Sciatic nerve (tissue), 2 donors: ENCODE measurements at places on chromosomes 2 and 18.

- no peak for DNase-seq
Observed at GRCh38 chr2:143296089-143296488, 166.9 kb downstream of the ARHGAP15 start.

DNA sequence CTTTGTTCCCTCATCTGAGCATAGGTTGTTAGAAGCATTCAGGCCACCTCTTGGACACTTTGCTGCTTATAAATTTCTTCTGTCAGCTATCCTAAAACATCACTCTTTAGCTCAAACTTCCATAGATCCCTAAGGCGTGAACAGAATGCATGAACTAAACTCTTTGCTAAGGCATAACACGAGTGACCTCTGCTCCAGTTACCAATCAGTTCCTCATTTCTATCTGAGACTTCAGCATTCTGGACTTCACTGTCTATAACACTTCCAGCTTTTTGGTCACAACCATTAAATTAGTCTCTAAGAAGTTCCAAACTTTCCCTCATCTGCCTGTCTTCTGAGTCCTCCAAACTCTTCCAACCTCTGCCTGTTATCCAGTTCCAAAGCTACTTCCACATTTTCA lies 8.3 kb upstream of the VWA3B start:
- DNase-seq: no peak

DNA sequence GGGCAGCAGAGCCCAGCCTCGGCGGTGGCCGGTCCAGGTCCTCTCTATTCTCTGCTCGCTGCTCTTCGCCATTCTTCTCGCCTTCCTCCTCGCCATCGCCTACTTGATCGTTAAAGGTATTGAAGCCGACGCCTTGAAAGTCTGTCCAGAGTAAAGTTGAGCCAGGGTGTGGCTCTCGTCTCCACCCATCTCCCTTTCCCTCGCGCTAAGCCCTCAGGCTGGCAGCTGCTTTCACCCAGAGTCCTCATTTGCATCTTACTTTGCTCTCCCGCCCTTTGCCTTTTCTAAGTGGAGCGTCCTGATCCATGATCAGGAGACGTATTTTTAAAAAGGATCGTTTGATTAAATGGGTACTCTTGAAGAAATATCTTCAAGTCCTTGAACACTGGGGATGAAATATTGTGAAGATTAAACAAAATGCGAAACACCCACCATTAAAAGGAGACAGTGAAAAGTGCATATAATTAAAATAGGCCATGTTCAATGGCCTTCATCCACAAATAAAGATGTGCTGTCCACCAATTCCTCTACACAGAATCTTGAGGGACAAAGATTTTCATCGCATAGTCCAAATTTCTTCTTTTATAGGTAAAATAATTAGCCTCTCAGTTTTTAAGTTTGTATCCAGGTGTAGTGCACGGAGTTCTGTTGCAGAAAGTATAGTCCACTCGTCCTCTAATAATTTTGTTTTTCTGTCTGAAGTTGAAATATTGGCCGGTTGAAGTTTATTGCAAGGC lies 657 bp downstream of the ARL6IP6 start:
- no peak for DNase-seq

GRCh38 chr18:9613550-9614400 lies 584 bp downstream of the PPP4R1 start:
- DNase-seq: peak; percentile 74

GRCh38 chr2:10265329-10266132 lies 37.2 kb upstream of the HPCAL1 start:
- peak; percentile 48 for DNase-seq

GRCh38 chr2:215746226-215746886 lies 267.0 kb downstream of the MREG start:
- DNase-seq: no peak

GRCh38 chr18:30487962-30488361 lies 554.6 kb downstream of the DSC3 start:
- no peak for DNase-seq

- DNase-seq: no peak
Observed at GRCh38 chr2:239354132-239354790, 46.6 kb downstream of the HDAC4 start.
